ENCODE measurements at places on chromosomes 6 and 20.

DNA sequence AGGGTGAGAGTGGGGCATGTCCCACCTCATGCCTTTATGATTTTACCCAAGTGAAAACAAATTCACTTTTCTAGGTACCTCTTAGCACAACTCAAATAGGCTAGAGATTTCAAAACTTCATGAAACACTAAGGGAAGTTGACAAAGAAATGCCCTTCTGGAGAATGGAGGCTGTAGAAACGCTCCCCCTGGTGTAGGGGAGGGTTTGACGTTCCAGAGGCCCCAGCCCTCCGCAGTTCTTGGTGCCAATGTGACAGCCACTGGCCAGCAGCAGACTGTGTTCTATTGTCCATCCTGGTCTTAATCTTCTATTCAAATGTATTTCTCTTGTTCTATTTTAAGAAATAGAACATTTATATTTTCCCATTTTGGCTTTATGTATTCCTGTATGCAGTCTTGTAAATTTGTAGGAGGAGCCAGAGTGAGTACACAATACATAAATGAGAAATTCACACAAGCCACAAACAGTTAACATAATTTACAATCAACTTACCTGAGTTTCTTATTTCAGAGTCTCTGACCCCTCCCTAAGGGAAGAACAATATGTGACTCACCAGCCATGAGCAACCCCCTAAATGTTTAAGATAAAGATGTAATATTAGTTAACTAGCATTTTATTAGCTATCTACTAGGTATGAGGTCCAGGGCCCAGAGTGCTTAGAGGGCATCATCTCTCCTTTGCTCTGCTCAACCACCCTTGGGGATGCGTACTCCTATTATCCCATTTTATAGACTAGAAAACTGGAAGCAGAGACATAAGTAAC is 8.8 kb upstream of the MUC21 start:
- no peak for DNase-seq

DNA sequence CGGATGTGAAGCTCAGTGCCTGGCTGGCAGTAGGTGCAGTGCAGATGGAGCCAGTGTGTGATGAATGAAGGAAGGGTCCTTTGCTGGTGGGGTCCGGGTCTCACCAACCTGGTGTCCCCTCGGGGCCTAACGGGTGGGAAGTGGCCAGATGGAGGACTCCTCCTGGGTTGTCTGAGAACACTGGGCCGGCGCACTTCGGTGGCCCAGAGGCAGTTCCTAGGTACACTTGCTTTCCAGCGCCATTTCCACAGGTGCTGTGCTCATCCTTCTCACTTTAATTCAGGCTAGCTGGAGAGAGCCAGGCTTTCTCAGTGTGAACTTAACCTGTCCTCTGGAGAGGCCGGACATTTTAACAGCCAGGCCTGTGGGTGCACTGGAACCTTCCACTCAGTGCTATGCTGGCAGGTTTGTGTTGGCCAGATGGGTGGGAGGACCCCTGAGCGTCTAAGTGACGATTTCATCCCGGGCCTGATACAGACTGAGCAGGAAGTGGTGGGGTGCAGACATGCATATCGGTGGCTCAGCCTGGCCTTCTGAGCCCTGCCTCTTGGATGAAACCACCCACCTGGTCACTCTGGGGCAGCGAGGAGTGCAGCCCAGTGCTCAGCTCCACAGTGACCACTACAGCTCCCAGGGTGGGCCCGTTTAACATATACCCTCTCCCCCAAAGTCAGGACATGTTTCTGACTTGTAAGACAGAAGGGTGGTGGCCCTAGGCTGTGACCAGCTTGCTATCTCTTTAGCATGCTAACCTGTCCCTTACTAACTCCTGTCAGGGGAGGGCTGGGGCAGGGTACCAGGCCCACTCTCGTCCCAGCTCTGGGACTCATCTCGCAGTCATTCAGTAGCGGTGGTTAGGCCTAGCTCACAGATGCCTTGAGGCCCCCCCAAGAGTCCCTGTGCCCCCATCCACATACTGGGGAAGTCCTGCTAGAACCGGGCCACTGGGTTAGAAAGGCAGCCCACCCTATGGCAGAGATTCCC is 8.2 kb upstream of the PYGB start:
- no peak for DNase-seq

GRCh38 chr6:117919775-117920729 is 13.0 kb downstream of the SLC35F1 start:
- no peak for DNase-seq

- DNase-seq: no peak
These were observed 3.4 kb downstream of the MED20 start for GRCh38 chr6:41917528-41917927.

All from NCI-H2081 (cell line).